IPS-NIHi11 (cell line): ENCODE measurements at places on chromosomes 6 and 20.
A peak's percentile ranks its signal among the peaks of the same experiment; 100 is the strongest.

GRCh38 chr6:81901551-81901966 lies 149.1 kb upstream of the TENT5A start:
- no peak for DNase-seq

- peak; percentile 22 for DNase-seq
Measured at GRCh38 chr20:845226-845868, 11.8 kb downstream of the FAM110A start.

GRCh38 chr6:55255113-55255512 lies 72.2 kb upstream of the GFRAL start:
- DNase-seq, result no peak

DNA sequence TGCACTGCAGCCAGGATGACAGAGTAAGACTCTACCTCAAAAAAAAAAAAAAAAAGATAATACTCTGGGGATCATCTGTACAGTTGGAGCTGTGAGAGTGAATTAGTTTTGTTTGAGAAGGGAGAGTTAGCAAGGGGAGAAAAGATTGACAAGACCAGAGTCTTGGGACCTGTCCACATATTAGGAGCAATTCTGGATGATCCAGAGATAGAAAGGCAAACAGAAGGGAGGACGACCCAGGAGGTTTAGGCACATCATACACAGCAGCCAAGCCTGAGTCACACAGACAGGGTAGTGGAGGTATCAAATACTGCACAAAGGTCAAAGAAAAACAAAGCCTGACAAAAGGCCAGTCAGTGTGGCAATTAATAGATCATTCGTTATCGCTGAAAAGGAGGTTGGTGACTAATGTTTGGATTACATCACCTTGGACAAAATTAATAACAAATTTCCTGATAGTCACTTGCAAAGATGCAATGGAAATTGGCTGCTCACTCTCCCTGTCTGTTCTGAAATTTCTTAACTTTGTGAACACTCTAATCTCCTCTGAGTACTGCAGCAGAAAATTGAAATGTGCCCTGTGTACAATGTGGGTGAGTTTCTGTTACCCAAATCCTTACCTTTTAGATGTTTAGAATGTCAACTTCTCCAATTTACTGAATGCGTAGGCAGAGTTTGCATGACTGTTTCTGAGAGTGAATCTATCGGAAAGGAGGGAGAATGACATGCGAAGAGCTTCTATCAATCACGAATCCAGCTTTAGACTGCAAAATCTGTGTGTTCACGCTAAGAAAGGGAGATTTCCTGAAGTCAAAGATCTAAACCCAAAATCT lies 105.4 kb downstream of the TSHZ2 start:
- no peak for DNase-seq

- DNase-seq, result no peak
Measured at GRCh38 chr6:16518265-16518664, 243.0 kb downstream of the ATXN1 start.

- DNase-seq, result no peak
Measured at GRCh38 chr6:101517632-101518031, 124.1 kb downstream of the GRIK2 start.

DNA sequence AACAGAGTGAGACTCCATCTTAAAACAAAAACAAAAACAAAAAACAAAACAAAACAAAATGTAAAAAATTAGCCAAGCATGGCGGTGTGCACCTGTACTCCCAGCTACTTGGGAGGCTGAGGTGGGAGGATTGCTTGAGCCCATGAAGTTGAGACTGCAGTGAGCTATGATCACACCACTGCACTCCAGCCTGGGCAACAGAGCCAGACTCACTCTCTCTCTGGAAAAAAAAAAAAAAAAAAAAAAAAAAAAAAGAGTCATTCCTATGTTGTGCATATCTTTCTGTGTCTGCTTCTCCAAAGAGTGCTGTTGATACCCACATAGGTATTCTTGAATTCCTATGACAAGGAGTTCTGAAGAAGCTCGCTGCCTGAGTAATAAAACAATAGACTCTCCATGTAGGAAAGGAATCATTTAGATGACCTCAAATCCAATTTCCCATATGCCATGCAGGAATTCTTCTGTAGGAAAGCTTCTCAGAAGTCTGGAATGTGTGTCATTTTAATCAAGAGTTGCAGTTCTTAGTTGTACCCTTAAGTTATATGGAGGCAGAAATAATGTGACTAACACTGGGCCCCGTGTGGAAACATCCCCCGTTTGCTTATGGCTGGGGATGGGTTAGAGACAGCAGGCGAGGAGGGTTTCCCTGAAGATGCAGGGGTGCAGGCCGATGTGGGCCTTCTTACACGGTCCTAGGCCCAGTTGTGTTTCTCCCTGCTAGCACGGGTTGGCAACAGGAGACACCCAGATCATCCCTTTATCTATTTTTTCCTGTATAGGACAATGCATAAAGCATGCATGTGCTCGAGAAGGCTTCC lies 79.4 kb downstream of the ZDHHC14 start:
- DNase-seq, result no peak
